ENCODE measurements at places on chromosomes 3 and 15.

GRCh38 chr3:111675846-111676210 is 80.7 kb upstream of the ZBED2 start:
- peak; percentile 19 for DNase-seq

- DNase-seq = no peak
Measured at GRCh38 chr15:101004500-101004899, 85.3 kb downstream of the LRRK1 start.

DNA sequence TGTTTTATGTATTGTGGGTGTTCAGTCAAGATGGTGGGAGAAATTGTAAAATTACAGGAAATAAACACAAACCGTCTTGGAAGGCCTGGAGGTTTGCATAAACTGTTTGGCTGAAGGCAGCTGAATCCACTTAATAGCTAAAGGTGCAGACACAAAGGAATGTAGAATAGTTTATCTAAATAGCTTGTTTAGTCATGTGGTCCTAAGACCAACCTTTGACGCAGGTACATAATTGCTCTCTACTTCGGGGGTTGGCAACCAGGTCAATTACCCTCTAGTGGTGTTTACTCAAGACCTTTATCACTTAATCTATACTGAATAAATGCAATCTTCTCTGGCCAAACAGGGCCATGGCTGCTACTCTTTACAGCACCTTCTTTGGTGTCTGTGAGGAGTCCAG is 502.8 kb downstream of the IGSF11 start:
- DNase-seq = no peak

GRCh38 chr3:117580806-117581205 is 871.2 kb downstream of the TUSC7 start:
- DNase-seq = no peak

DNA sequence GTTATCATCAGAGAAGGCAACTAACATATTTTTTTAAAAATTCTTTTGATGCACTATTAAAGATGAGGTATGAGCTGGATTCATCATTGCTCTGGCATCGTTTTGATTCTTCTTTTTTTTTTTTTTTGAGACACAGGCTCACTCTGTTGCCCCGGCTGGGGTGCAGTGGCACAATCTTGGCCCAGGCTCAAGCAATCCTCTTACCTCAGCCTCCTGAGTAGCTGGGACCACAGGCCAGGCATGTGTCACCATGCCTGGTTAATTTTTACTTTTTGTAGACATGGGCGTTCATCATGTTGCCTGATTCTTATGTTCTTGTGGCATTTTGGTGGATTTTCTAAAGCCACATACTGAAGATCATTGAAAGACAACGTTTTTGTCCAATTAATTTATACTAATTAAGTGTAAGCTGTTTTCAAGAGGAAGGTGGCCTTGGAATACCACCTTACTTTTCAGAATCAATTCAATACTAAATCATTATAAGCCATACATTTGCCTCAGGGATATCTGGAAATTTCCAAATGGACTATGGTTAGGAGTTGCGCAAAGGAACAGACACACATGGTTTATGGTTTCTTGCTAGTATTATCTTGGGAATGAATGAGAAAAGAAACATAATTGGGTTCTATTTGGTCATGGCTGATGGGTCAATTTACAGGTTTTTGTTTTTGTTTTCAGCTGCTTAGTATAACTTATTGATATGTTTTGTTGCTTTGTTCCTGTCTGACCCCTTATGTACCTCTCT is 22.8 kb downstream of the SLC28A2 start:
- DNase-seq = no peak

DNA sequence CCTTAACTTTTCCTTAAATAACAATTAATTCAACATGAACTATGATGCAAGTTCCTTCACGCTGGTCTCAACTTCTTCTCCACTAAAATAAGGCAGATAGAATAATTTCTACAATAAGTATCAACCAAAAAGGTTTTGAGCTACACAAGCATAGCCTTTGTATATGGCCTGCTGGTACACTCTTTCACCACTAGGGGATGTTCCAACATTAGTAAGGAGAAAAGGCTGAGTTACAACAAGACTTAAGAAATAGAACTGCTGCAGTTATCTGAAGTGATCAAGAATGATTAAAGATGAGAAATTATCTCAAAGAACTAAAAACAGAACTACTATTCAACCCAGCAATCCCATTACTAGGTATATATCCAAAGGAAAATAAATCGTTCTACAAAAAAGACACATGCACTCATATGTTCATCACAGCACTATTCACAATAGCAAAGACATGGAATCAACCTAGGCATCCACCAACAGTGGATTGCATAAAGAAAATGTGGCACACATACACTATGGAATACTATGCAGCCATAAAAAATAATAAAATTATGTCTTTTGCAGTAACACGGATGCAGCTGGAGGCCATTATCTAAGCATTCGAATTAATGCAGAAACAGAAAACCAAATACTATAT is 14.4 kb downstream of the ATP13A3 start:
- DNase-seq = peak; percentile 38

DNA sequence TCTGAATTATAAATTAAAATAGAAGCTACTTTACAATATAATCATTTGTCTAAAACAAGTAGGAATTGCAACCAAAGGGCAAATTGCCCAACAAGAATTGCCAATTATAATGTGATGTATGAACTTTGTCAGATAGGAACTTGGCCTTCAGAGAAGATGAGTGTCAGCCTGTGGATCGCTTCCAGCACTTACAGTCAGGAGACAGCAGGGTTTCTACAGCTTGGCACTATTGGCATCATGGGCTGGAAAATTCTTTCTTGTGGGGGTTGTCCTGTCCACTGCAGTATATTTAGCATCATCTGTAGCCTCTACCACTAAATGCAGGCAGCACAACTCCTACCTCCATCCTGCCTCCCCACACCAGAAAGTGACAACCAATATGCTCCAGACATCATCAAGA is 48.1 kb upstream of the CRBN start:
- no peak for DNase-seq

GRCh38 chr3:168213920-168214319 is 118.2 kb upstream of the GOLIM4 start:
- no peak for DNase-seq

DNA sequence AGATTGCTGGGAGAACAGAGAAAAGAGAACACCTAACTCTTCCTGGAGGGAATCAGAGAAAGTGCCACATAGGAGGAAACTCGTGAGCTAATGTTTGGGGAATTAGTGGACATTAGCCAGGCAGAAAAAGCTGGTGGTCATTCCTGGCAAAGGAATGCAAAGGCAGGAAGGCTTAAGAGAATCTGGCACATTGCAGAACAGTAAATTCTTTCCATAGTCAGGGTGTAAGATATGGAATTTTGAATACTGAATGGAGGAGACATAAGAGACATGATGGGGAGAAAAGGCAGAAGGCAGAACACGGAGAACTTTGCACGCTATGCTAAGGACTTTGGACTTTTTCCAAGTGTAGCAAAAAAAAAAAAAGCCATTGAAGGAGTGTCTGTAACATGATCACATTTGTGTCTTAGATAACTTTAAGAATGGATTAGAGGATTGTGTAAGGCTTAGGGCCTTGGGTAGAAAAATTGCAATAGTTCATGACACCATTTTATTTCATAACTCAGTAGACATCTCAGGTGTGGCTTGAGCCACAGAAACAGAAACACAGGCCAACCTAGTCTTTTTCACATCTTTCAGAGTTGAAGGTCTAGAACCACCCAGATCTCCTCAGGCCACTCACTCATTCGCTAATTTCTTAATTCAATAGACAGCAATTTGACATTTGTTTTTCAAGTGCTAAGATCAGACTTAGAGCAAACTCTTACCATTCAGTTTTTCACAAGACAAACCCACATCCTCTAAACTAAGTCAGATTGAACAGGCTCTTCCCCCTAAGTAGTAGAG is 31.2 kb upstream of the CCDC80 start:
- no peak for DNase-seq

DNA sequence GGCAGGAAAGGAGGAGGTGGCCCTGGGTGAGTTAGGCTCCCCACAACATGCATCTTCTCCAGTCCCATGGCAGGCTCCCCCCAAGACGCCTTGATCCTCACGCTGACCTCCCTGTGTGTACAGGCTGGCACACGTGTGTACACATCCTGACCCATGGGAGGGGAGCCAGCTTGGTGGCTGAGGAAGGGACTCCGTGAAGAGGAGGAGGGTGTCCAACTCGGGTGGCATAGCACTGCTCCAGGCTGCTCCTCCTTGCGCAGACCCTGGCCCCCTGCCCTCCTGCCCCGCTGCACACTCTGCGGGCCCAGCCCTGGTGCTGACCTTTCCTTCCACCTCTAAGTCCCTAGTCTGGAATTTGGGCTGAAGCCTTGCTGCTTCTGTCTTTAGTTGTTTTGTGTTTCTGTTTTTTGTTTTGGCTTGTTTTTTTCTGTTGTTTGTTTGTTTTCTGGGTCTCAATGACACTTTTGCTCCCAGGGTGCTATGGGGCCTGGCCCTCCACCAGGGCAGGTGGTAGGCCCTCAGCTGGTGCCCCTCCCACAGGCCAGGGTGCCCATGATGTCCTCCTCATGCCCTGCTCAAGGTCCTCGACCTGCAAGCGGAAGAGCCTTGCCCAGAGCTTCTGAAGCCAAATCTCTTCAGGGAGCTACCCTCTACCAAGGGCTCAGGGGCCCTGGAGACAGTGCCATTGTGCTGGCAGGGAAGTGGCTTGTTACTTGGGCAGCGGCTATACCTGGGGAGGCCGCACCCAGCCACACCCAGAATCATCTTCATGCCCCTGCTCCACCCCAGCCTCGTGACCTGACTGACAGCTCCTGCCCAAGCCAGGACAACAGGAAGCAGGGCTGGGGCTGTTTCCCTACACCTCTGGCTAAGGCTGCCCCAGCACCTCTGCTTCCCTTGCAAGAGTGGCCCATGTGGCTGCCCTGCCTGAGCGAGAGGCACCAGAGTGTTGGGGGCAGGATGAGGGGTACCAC is 5.1 kb downstream of the EPHB3 start:
- DNase-seq = no peak

DNA sequence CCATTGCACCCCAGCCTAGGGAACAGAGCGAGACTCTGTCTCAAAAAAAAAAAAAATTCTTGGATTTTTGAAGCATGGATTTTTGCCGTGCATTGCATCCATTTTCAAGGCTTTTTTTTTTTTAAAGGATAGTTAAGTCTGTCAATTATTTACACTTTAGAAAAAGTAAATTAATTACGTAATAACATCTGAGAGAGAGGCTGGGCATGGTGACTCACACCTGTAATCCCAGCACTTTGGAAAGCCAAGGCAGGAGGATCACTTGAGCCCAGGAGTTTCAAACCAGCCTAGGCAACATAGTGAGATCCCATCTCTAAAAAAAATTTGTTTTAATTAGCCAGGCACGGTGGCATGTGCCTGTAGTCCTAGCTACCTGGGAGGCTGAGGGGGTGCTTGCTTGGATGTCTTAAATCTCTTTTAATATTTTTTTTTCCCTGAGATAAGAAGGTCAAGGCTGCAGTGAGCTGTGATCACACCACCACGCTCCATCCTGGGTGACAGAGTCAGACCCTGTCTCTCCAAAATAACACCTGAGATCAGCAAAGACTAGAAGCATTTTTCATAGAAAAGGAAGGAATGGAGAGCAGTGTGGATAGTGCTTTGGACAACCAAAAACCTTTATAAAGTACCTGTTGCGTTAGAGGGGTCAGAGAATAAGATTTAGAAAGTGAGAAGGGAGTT is 6.8 kb upstream of the SENP7 start:
- no peak for DNase-seq

DNA sequence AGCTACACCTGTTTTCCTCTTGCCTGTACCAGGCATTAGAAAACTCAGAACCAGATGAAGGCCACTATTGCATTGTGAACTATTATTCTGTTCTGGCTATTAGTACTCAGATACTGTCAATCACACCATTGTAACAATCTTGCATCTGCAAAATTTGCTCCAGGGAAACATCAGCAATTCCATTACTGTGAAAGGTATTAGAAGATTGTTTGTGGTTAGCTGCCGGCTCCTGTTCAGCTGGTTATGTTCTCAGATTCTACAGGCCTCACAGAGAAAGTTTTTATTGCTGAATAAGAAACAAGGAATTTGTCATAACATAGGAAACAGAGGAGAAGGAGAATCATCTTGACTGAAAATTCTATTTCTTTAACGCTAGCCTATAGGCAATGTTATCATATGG is 179.9 kb downstream of the PLOD2 start:
- no peak for DNase-seq

- no peak for DNase-seq
Measured at GRCh38 chr15:80468796-80469195, 64.6 kb downstream of the ARNT2 start.

DNA sequence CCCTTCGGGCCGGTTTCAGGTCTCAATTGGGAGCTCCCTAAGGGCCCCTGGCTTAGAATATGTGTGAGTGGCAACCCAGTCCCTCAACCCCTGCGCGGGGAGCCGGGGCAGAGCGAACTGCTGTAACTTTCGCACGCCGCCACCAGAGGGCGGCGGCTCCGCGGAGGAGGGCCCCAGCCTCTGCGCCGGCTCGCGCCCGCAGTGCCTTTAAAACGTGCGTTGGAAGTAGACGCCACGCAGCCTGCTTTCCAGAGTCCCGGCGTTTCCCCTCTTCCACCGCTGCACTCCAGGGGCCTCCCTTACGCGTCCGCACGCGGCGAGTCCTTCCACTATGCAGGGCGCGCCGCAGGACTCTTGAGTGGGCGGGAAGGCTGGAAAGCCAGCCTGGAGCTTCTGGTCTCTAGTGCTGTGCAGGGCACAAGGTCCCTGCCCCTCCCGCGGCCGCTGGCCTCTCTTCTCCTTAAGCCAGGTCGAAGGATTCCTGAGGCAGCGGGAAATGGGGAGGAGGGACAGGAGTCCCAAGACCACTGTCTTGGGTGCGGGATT is 23.7 kb upstream of the RNU6-1 start:
- peak; percentile 38 for DNase-seq

DNA sequence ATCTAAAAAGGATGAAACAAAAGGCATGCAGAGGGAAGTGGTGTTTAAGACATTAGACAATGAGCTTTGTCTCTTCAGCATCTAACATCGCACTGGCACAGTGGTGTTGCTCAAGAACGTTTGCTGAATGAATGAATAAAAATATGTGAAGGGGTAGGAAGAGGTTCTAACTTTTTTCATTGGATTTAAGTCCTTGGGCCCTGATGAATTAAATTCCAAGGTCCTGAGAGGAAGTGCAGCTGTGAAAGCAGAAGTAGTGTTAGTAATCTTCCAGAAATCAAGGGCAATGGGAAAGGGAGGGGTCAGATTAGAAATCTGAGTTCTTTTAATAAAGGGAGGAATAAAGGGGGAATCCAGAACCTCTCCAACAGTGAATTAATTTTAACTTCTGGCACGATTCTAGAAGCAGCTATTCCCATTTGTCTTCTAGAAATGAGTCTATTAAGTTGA is 29.6 kb downstream of the TLNRD1 start:
- DNase-seq = no peak

DNA sequence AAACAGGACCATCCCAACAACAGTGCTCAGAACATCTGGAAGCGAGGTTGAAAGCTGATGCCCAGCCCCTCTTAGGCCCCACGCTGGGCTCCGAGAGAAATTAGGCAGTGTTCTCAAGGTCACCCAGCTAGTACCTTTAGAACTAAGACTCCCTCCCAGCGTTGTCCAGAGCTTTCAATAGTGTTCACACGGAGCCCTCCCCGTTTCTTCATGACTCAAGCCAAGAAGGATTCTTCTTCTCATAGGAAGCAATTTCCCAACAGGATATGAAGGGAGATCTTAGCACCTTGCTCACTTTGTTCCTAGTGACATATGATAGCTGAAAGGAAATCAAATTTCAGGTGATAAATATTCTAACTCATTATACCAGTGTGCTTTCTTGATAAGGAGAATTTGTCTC is 244.2 kb upstream of the ST8SIA2 start:
- no peak for DNase-seq

- DNase-seq = no peak
Measured at GRCh38 chr3:133413161-133414020, 13.5 kb downstream of the BFSP2 start.

- no peak for DNase-seq
Measured at GRCh38 chr3:21328711-21329390, 422.2 kb downstream of the ZNF385D start.

- no peak for DNase-seq
Measured at GRCh38 chr3:54819946-54820345, 107.9 kb downstream of the LRTM1 start.
